ENCODE measurements at places on chromosomes 2 and 18.

DNA sequence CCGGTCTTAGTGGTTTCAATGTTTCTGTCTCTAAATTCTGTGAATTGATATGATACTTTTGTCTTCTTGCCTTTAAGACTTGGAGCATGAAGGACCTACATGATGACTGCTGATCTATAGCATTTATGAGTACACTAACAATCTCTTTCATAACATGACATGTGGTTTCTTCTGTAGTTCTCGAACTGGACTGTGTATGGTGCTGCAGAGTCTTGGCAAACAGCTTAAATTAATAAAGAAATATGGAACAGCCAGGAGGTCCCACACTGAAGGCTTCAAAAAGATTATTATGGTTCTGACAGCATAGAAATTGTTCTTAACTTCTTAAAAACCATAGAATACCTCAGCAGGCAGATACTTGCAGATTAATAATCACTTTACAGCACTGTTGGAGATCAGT lies 145.0 kb downstream of the DCC start:
- DNase-seq, result no peak

DNA sequence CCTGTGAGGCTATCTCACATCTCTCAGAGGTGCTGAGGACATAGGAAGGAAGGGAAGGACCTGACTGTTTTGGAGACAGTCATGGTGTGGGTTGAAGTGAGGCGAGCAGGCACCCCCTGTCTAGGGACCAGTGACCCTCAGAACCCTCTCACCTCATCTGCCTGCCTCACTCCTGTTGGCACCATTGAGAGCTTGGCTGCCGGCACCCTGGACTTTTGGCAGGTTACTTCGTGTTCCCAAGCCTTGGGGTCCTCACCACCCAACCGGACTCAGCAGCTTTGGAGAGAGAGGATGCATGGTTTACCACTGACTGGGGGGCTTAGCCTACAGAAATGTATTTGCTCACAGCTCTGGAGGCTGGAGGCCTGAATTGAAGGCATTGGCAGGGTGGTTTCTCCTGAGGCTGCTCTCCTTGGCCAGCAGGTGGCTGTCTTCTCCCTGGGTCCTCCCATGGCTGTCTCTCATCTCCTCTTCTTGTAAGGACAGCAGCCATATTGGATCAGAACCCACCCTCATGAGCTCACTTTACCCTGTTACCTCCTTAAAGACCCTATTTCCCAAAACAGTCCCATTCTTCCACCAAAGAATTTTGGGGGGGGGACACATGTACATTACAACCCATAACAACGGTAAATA lies 142.0 kb downstream of the TSN start:
- DNase-seq, result peak; percentile 25

- DNase-seq, result no peak
Measured at GRCh38 chr2:102278720-102279390, 32.5 kb upstream of the IL1RL1 start.

- DNase-seq, result no peak
Measured at GRCh38 chr2:206250041-206250897, 24.2 kb upstream of the ZDBF2 start.

DNA sequence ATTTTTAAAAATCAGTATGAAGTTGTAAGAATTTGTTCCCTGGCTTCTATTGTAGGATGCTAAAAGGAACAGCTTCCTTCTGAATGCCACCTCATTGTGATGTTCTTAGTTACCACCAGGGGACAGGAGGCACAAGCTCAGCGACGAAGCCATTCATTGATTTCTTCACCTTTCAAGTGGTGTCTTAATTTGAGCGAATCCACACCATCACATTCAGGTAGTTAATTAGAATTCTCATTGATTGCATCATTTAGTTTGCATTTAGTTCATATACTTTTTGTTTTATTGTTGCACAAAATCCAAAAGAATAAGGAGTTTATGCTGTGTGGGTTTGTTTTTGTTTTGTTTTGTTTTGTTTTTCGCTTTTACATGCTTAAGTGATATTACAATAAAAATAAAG lies 23.1 kb downstream of the CYP27C1 start:
- DNase-seq, result no peak

- no peak for DNase-seq
Measured at GRCh38 chr2:219650426-219651248, 23.2 kb downstream of the SLC4A3 start.

GRCh38 chr18:23121133-23121532 lies 14.2 kb upstream of the CABLES1 start:
- no peak for DNase-seq

GRCh38 chr2:233369897-233370685 lies 15.8 kb downstream of the DGKD start:
- DNase-seq, result no peak

- DNase-seq, result no peak
Measured at GRCh38 chr2:218824004-218824403, 7.6 kb downstream of the PRKAG3 start.

- DNase-seq, result no peak
Measured at GRCh38 chr2:138123741-138124140, 159.5 kb downstream of the HNMT start.

- DNase-seq, result no peak
Measured at GRCh38 chr2:8877332-8877731, 39.9 kb upstream of the KIDINS220 start.

DNA sequence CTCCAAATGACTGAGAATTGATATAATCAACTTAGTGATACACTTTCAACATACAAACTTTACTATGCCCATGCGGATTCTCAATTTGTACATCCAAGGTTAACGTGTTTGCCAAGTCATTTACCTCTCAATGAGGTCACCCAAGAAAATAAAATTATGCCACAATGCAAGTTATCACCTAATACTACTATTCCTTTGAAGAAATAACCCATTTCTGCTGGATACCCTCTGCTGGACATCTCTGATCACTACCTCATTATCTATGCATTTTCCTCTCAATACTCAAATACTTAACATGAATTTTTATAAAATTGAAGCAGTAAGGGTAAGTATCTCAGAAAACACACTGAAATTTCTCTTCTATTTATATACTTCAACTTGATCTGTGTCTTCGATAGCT lies 12.7 kb downstream of the HNRNPLL start:
- no peak for DNase-seq

DNA sequence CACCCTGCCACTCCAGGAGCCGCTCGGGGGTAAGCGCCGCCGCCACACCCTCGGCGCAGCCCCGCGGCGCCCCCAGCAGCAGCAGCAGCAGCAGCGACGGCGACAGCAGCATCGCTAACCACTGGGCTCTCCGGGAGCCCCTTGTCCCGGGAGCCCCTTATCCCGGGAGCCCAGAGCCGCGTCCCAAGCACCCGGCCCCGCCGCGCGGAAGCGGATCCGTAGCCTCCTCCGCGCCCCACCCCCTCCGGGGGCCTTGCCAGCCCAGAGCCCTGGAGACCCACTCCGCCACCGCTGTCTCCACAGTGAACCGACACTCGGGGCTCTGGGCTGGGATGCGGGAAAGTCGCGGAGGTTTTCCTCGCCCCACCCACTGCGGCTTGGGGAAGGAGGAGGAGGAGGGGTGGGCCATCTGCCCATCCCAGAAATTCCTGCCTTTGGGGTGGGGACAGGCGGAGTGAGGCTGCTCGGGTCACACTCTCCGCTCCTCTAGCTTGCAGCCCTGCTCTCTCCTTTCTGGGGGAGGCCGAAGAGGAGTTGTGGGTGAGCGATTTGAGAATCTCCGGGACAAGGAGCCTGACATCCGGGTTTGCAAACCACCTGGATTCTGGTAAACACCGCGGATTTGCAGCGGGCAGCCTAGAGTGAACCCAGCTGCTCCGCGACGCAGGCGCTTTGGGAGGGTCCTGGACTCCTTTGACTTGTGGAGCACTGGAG lies at the start of gene PLA2R1:
Gene PLA2R1 (minus strand): TSS at position 324 of the 714 bp plus-strand sequence. CDS start 212 bp downstream, at position 112.
- DNase-seq, result no peak

GRCh38 chr18:79133724-79134123 lies 64.5 kb downstream of the ATP9B start:
- DNase-seq, result no peak

- DNase-seq, result no peak
Measured at GRCh38 chr18:39607034-39607433, 2041.4 kb upstream of the CELF4 start.

DNA sequence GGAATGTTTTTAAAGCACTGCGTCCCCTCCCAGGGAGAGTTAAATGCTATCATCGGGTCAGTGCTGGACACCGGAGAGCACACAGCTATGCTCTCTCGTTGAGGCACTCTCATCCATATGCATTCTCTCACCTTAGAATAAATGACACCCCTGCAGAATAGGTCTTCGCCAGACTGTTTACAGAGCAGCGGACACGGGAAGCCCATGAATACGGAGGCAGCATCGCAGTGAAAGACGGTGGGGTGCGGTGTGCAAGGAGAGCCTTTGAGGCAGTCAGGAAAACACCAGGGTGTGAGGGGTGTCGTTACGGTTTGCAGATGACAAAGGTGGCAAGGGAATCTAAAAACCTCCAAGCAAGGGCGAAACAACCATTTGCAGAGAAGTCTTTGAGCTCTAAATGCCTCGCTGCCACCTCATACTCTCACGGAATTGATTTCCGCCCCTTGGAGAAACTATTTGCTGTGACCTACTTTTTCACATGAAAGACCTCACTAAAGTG lies 169.2 kb upstream of the FHL2 start:
- no peak for DNase-seq

DNA sequence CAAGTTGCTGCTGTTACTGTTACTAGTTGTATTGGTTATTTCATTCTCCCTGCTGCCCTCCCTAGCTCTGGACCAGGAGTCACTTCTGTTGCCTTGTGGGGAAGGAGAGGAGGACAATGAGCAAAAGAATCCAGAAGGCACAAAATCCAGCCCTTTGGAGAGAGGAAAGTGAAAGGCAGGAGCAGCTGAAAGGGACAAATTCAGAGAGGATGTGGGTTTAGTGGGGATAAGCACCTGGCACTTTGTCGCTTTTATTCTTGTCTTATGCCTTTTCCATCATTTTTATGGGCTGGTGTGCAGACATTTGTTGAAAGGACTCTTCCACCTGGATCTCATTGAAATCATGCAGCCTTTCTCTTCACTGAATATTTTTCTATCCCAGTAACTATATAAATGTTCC lies 24.3 kb upstream of the LTBP1 start:
- no peak for DNase-seq

DNA sequence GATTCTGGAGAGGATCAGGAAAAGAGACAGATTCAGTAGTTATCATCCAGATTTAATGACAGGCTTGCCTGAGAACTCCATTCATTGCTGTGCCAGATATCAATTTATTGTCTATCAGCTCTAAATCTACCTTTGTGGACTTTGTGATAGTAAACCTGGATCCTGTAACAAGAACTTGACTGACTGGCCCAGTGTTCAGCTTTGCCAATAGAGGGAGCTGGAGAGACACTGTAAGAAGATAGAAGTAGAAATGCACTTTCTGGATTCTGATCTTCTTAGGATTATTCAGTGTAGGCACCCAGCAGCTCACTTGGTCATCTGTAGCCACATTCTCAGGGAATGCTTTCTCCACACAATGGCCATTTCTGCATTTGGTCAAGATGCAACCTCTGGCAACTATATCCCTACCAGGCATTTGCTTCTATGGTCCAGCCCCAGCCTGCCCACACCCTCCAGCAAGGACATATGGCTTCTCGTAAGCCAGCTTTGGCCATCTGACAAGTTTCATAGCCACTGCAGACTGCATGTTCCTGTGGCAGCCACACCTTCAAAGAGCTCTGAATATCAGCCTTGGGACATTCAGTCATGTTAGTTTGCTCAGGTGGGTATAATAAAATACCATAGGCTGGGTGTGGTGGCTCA lies 6.1 kb upstream of the SERPINB8 start:
- peak; percentile 66 for DNase-seq

DNA sequence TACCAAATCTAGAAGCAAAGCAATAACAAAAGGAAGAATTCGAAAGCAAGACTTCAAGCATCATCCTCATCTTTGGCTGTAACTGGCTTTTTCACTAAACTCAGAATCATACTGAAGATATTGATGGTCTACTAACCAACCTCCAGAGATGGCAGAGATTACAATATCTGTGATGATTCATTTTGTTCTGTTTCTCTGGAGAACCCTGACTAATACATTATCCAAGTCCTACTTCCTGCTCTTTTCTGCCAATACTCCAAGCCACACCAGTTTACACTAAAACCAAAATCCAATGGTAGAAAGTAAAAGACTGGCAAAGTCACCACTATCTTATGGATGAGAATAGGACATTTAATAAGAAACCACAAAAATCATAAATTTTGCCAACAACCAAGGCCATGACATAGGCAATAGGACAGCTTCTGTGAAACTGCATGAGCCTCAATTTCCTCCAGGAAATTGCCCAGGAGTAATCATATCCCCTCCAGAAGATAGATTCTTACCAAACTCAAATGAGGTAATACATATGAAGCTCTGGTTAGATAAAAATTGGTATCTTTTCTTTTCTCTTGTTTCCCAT lies 159.8 kb downstream of the METTL4 start:
- no peak for DNase-seq

DNA sequence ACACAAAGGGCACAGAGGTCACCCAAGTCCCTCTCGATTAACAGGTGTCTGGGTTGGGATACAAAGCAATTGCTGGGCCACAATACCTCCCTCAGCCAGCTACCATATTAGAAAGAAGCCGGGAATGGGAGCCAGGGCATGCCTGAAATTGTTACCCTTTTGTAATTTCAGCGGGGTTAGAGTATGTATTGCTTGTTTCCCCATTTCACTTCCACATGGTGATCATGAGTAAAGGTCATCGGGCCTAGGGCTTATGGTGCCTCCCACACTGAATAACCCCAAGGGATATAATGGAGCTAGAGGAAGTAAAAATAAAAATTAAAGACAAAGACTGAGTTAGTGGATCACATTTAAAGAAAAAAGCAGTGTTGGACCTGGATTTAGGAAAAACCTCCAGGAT lies 437.2 kb upstream of the KLHL29 start:
- DNase-seq, result no peak

DNA sequence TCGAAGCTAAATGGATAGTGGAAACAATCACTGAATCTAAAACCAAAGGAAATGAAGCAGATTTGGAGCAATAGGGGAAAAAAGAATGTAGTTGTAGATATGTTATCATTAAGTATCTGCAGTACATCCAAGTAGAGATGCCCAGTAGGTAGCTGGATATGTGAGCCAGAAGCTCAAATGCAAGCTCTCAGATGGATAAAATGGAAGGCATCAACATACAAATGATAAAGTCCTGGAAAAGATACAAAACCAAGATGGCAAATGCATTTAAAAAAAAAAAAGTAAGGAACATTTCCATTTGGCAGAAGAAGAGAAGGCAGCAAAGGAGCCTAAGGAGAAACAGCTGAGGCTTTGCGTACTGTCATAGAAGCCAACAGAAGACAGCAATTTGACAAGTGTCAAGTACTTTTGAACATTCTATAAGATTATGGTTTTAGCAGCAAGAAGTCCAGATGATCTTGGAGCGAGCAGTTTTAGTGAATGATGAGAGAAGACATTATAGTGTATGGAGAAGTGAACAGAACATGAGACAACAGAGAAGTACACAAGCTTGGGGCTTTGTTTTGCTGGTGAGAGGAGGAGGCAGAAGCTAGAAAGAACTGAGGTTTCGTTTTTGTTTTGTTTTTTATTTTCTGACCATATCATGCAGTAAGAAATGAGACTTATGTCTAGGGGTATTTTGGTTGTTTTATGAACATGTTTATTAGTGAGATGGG lies 18.3 kb downstream of the ROCK2 start:
- DNase-seq, result no peak

- no peak for DNase-seq
Measured at GRCh38 chr18:6255886-6256285, 158.8 kb downstream of the L3MBTL4 start.

- DNase-seq, result no peak
Measured at GRCh38 chr2:62415518-62415917, 90.5 kb downstream of the TMEM17 start.

GRCh38 chr2:96839875-96840850 lies 3.7 kb downstream of the ANKRD23 start:
- no peak for DNase-seq

All from activated naive CD4-positive, alpha-beta T cell treated with anti-CD3 and anti-CD28 coated beads, Interleukin-2, amount 10 ng/mL, durations not matched to agents 7 days and 5 days (primary cell).